Activated naive CD4-positive, alpha-beta T cell treated with anti-CD3 and anti-CD28 coated beads, Interleukin-2, amount 50 U/mL, for 72 hours (primary cell): ENCODE measurements at places on chromosomes 12 and 14. TPM values are rescaled to one million over a fixed set of nuclear protein-coding genes. Genes with fewer than 3 reads are reported as not detected.

Gene GALNT9
- not detected for total RNA-seq

Gene PGF
- total RNA-seq: 0.46 TPM

Gene PMCH
- not detected for total RNA-seq

Gene FGF6
- total RNA-seq: not detected

Gene TMBIM4
- total RNA-seq: 26.5 TPM

Gene GLIPR1L1
- total RNA-seq: not detected

Gene NTS
- not detected for total RNA-seq

Gene TAS2R43
- total RNA-seq: 2.7 TPM

Gene ZFHX2
- 2.5 TPM for total RNA-seq

Gene C14orf132
- total RNA-seq: 10.4 TPM

Gene KCNA5
- not detected for total RNA-seq

Gene CFAP54
- total RNA-seq: 0.30 TPM

Gene RARG
- 23.5 TPM for total RNA-seq

Gene ASB2
- total RNA-seq: 12.9 TPM

Gene CYP27B1
- 14.7 TPM for total RNA-seq

Gene AQP2
- not detected for total RNA-seq

Gene RERGL
- total RNA-seq: not detected

Gene NID2
- total RNA-seq: not detected

Gene ALG10B
- 14.2 TPM for total RNA-seq

Gene CLEC4C
- not detected for total RNA-seq

Gene MYH6
- 0.60 TPM for total RNA-seq

Gene PLD4
- total RNA-seq: 0.04 TPM

Gene KRT2
- not detected for total RNA-seq

Gene SIX1
- not detected for total RNA-seq

Gene CLEC1B
- total RNA-seq: not detected

Gene PPP1R1A
- not detected for total RNA-seq

Gene ESPL1
- 32.8 TPM for total RNA-seq
